CD4-positive, alpha-beta memory T cell (primary cell): ENCODE measurements at places on chromosomes 4 and X.

GRCh38 chr4:174873931-174874330, 44.2 kb upstream of the ADAM29 start:
- no peak for DNase-seq

DNA sequence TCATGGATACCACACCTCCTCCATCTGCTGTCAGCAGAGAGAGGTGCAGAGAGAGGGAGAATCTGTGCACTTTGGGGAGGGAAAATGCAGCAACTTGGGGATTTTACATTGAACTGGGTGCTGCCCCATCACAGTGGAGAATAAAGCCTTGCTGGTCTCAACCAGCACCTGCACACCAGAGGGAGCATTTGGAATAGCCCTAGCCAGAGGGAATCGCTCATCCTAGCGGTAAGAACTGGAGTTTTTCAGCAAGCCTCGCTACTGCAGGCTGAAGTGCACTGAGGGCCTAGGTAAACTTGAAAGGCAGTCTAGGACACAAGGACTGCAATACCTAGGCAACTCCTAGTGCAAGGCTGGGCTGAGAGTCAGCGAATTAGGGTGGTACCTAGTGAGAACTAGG, 148.7 kb downstream of the KDR start:
- DNase-seq = no peak

DNA sequence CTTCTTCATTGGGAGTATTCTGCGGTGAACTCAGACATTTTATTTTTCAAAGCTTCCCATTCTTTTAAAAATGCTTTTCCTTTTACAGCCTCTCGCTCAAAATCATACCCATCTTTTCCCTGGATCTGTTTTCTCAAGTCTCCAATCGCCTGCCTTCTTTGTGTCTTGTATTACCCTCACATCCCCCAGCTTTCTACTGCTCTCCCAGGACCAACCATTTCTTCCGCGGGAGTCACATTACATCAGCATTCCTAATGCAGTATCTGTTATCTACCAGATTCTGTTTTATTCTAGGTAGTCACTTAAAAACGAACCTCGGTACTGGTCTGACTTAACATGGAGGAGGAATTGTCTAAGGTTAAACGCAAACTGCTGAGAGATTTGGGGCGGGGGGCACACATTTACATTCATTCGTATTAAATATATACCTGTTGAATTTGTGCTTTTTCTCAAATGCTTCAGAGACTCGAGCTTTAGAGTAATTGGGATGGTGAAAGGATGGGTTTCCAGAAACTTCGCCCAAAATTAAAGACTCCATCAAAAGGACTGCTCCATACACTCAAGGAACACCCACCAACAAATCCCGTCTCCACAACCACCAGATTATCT, 493 bp upstream of the UCHL1 start:
- no peak for DNase-seq

DNA sequence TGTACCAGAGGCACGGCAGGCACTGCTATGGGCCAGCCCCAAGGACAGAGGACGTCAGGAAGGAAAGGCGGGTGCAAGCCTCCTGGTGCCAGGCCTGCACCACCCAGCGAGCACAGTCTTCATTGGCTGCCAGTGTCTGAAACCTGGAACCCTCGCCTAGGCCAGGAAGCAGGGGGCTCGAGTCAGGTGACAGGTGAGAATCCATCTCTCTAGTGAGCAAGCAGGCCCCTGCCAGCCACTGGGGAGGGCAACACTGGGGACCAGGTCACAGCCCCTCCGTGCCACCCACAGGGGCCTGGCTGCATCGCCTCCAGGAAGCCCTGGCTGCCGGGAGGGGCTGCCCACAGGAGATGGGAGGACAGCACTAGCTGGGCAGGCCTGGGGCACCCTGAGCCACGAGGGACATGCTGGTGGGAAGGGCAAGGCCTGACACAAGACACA, 6.9 kb upstream of the HAUS3 start:
- no peak for DNase-seq

DNA sequence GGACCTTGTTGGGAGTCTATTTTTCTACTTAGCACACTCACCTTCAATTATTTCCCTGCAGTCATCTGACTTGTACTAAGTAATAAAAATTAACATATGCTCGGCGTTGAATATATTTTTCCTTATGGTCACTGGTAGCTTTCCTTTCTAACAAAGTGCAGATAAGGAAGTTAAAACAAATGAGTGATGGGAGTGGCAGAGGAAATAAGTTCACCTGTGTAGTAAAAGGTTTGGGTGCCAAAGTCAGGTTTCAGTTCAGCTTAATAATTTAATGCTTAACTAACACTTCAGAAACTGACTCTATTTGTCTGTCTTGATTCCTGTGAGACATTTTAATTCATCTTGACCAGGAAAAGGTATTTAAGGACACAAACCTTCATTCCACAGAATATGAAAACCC, 184.4 kb downstream of the PCDH7 start:
- no peak for DNase-seq

- DNase-seq = no peak
Observed at GRCh38 chrX:42485601-42486000, 292.4 kb downstream of the PPP1R2C start.

- no peak for DNase-seq
Observed at GRCh38 chrX:154000051-154000450, 19.7 kb downstream of the IRAK1 start.

DNA sequence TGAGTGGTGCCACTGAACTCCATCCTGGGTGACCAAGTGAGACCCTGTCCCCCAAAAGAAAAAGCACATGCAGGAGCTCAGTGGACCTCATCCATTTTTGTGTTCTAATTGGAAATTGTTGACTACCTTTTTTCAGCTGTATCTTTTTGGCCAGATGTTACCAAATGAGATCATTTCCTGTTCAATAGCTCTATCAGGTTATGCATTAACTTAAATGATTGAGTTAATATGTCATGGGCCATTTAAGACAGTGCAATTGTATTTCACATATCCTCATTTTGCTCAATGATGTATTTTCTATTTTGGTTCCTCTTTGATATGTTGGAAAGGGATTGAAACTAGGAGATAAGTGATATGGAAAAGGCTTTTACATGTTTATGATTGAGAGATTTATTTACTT, 26.2 kb upstream of the RHOH start:
- no peak for DNase-seq

- DNase-seq = no peak
Observed at GRCh38 chr4:185682236-185682635, 129.8 kb downstream of the SORBS2 start.

DNA sequence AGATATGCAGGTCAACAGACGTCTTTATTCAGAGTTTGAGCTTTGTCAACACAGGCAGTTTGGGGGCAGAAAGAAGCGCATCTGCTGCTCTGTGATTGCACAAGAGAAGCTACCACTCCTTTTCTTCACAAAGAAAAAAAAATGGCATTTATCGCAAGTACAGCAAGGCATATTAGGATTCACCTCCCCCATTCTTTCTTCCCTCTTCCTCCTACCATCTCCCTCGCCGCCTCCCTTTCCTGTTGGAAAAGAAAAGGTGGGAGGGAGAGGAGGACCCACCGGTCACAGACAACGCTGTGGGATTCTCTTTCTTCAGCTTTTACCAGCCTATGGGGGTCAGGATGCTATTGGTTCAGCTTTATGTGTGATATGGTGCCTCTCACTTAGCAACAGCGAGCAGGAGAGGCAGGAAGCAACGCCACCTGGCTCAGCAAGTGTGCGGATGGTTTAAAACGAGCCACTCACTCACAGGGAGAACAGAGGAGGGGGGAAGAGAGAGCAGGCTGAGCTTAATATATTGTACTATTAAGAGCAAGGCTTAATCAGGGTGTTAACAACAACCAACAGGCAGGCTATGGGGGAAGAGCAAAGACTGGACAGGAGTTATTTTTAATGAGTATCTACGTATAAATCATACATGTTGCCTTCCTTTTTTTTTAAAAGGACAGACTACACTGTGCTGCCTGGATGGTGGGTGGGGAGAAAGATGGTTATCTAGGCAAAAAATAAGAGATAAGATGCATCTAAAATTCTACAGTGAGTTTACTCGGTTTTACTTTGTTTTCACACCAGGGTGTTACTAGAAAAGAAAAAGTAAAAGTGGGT, 104.7 kb downstream of the MAML3 start:
- DNase-seq = peak; percentile 26

DNA sequence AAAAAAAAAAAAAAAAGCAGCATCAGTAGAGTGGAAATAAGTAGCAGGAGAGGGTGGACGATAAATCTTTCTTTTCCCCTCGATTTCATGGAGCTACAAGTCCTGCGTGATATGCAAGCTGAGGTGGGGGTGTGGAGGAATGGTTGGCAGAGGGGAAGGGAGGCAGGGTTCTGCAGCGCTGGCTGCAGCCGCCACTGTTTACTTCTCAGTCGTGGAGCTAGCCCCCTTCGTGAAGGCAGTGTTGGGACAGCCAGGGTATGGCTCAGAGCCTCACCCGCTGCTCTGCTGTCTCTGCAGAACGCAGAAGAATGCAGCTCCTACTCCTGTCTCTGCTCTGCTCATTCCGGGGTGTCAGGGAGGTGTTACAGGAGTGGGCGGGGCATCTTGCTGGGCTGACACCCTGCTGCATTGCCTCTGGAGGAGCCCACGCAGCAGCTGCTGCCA, 140.6 kb downstream of the GPM6A start:
- DNase-seq = no peak

DNA sequence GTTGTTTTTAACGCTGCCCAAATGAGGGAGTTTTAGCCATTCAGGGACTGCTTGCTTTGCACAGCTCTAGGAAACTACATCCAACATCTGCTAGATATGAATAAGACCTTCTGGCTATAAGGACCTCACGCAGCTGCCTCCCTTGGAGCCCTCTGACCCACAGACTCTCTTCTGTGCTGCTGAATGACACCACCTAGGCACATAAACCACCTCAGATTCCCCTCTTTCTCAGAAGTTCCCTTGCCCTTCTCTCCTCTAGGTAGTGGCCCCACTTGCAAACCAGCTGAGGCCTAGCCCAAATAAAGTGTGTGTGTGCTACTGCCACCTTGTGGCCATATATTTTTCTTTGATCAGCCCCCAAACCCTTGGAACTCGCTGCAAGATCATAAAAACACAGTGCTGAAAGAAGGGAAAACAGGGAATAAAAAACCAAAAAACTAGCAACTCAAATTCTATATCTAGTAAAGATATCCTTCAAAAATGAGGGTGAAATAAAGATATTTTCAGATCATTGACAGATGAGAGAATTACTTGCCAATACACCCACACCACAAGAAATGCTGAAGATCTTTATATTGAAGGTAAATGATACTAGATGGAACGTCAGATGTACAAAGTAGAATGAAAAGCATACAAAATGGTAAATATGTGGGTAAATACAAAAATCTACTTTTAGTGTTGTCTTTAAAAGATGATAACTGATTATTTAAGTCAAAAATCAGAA, 265.9 kb downstream of the ADAMTS3 start:
- peak; percentile 39 for DNase-seq
